Brain pericyte (primary cell): ENCODE measurements at places on chromosomes 11 and 22.

DNA sequence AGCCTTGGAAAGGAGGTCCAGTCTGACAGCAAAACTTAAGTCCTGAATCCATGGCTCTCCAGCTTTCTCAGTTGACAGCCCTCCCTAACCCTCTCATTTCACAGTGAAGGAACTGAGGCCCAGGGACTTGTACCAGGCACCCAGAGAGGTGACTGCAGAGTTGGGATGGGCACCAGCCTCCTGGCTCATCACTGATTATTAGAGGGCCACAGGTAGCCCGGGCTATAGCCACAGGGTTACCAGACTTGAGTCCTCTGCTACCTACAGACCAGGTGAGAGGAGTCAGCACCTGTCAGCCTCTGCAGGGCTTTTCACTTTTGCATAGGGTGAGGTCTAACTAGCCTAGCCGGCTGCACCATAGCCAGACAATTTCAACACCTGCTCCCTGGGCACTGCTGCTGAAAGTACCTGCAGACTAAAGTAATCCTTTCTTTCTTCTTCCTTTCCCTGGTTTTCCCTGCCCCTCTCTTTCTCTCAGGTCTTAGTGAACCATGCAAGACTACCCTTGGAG is 37.6 kb downstream of the SYT13 start:
- DNase-seq = no peak

DNA sequence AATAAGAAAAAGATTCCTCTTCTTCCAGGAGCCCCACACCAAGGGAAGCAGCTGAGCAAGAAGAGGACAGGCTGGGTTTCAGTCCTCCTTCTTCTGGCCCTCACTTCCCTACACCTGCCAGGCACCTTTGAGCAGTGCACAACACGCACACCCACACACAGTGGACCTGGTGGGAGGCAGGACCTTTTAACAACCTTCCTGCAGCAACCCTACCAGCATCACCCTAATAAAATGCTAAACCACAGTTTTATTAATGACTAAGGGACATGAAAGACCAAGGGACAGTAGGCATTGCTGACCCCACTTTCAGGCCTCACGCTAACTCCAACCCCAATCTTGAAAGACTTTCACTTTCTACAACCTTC is 12.2 kb downstream of the ARAP1 start:
- no peak for DNase-seq

GRCh38 chr11:45149483-45150056 is 3.1 kb downstream of the PRDM11 start:
- DNase-seq = no peak

DNA sequence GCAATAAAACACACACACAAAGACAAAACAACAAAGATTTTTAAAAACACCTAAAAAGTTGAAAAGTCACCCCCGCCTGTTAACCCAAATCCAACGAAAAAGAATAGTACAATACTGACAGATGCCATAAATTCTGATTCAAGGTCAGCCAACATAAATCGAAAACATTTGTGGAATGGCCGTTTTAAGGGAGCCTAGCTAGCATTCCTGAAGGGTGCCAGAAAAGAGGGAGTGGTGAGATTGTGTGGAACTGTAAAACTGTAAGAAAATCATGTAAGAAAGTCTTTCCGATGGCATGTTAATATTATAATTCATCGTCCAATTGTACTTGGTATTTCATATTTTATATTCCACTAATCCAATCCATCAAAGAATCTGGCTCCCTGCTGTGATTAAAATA is 75.1 kb downstream of the RAB38 start:
- DNase-seq = no peak

DNA sequence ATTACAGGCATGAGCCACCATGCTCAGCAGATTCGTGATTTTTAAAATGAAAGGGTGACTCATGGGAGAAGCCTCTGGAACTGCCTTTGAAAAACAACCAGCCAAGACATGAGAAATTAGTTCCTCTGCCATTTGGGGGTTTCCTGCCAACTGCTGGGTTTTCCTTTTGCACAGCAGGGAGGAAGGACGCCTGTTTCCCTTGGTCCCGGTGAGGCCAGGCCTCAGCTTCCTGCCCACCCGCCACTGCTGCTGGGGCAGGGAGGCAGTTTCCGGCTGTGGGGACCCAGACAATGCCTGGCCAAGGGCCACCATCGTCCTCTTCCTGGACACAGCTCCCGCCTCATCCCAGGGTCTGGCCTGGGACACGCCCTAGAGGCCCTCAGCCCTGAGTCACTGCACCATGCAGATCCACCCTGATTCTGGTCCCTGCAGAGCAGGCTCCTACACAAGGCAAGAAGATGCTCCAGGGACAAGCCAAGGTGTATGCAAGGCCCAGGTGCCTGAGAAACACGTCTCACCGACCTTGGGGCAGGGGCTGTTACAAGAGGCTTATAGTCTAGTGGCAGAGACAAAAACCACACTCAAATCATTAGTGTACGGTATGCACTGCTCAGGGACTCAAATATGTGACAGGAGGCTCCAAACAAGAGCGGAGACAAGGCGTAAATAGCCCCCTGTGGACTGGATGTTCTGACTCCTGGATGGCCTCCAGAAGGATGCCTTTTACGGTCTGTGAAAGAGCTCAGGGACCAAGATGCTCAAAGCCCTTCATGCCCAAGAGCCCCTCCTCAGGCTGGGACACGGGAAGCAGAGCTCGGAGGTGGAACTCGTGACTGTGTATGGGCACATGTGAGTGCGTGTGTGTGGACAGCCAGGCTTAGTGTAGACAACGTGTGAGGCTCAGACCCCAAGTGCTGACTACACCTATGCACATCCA is 10.0 kb downstream of the PPM1F start:
- peak; percentile 50 for DNase-seq

DNA sequence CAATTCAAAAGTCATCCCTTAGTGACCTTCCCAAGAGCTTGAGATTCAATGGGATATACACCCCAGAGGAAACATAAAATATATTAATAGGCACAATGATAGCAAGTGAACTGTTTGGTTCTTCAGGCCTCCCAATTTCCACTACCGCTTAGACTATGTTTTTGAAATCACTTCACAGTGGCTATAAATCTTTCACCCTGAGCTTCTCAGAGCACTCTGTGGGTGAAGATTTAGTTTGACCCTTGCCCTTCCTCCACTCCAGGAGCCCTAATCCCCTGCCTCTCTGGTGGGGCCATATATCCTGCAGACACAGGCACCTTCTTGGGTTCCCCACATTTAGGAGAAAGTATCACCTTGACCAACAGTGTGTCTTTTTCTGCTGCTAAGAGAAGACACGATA is 186.9 kb upstream of the PITPNB start:
- DNase-seq = no peak

GRCh38 chr11:110833033-110833484 is 120.8 kb upstream of the ARHGAP20 start:
- DNase-seq = no peak

DNA sequence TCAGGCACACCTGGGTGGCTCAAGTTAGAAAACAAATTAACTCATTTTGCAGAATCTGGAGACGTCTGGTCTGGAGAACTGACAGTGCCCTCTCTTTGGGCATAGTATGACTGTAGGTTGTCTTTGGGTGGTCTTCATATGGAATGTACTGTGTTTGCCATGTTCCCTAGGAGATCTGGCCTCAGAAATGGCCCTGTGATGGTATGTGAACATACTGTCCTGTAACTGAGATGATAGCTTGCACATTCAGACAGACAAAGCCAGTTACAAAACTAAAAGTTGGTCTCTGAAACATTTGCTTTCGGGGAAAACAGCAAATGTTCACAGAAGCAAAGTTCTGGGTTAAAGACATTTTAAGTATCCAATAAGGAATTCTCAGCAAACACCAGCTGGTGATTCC is 29.7 kb downstream of the CD44 start:
- no peak for DNase-seq

DNA sequence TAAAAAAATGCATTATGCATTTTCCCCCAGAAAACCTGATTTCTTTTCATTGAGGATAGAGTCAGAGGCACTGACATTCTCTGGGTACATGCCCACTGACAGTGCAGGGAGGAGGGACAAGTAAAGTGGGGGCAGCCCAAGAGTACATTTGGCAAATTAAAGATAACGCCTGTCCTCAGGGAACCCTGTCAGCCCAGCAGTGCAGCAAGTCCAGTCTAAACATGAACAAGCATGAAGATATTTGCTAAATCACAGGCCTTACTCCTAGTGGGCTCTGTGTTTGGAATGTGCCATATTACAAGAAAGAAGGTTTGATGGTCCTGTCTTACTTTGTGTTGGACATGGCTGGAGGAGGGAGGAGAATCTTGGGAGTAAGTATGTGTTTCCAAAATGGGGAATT is 37.9 kb downstream of the AMOTL1 start:
- no peak for DNase-seq

GRCh38 chr22:33803371-33804282 is 116.6 kb downstream of the LARGE1 start:
- no peak for DNase-seq

GRCh38 chr11:12941671-12942070 is 67.4 kb upstream of the RASSF10 start:
- no peak for DNase-seq

DNA sequence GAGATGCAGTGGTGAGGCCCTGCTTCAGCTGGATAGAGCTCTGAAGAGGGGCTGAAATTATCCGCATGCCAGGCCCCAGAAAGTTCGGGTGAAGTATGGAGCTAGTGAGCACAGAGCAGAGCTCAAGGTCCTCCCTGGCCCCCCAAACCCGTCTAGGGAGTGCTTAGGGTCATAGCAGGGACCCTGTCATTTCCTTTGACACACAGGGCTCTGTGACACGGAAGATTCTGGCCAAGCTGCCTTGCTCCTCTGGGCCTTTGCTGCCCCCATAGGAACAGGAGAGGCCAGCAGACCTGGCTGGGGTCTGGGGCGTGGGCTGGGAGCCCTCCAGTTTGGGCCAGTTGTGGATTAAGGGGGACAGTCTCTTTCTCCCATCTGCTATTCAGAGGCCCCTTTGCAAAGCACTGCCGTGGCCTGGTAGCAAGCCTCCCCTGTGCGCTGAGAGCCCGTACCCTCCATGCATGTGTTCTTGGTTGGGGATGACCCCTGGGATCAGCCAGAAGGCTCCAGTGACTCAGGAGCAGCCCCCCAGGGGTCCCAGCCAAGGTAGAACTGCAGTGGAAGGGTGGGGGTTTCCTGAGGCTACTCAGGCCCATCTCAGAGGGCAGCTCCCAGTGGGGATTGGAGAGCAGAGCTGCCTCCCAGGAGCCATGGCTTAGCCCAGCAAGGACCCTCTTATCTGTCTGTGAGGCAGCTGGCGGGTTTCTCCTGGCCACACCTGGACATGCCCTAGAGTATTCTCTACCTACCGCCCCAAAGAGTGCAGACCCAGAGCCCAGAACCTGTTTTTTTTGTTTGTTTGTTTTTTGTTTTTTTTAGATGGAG is 42.3 kb downstream of the RNF141 start:
- DNase-seq = no peak

DNA sequence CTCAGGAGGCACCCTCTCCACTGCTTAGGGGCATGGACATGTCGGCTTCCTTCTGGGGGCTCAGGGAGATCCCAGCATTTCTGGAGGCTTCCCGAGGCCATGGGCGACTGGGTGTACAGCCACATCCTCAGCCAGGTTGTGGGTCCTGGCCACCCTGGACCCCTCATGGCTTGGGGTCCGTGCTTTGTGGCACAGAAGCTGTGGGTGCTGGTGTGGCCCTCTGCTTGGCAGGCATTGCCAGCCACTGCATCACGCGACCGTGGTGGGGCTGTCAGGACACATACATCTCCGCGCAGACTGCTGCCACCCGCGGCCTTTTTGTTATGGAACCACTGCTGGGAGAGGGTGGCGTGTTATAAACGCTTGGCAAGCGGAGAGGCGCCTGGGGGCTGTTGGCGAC is 1174.9 kb downstream of the BRD1 start:
- no peak for DNase-seq

DNA sequence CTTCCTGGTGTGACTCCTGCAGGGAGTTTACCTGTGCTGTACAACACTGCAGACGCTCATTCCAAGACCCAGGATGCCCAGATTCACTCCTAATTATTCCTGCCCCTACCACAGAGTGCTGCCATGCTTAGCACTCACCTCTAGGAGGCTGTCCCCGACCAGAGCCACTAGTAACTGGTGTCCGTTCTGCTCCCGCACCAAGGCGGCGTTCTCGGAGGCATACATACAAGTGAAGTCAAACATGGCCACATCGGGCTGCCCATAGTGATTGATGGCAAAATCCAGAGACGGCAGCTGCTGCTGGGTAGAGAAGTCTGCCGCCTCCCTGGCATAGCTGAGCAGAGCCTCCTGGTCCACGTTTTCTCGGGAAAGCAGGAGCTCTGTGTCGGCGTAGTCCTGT is 122.3 kb upstream of the BID start:
- no peak for DNase-seq

DNA sequence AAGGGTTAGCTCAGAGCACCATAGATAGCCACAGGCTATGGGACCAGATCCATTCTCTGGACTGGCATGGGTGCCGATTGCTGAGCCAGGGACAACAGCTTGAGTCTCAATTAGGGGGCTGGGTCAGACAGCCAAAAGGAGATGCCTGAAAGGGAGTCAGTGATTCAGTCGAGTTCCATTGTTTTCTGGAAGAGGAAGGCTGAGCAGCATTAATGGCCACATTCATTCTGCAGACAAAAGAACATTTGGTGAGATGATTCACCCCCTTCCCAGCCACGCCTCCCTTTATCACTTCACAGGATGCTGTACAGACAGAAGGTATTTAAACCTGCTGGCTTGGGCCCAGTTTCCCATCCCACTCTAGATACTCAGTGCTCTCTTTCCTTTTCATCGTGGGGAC is 131.9 kb downstream of the ADAMTS15 start:
- no peak for DNase-seq

DNA sequence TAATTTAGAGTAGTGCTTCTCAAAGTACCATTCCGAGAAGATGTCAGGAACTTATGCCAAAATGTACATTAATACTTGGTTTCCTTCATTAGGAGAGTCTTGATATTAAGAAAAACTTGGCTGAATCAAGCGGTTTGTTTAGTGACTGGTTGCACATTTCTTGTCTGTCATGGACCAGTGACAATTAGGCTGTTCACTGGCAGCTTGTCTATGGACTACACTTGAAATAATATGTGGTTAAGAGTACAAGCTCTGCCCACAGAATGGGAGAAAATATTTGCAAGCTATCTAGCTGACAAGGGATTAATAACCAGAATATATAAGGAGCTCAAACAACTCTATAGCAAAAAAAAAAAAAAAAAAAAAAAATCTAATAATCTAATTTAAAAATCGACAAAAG is 24.6 kb downstream of the COA4 start:
- DNase-seq = no peak

GRCh38 chr11:85590848-85591483 is 36.2 kb downstream of the DLG2 start:
- DNase-seq = no peak

- DNase-seq = no peak
Observed at GRCh38 chr11:101880222-101880621, 34.6 kb upstream of the CEP126 start.

- no peak for DNase-seq
Observed at GRCh38 chr22:43560651-43561050, 148.8 kb downstream of the MPPED1 start.

GRCh38 chr11:47881145-47881544 is 33.0 kb upstream of the NUP160 start:
- DNase-seq = no peak

GRCh38 chr11:14852571-14853177 is 39.4 kb downstream of the CYP2R1 start:
- DNase-seq = no peak
